H54 (cell line): ENCODE measurements at places on chromosomes 5 and 9.
A peak's percentile ranks its signal among the peaks of the same experiment; 100 is the strongest.

DNA sequence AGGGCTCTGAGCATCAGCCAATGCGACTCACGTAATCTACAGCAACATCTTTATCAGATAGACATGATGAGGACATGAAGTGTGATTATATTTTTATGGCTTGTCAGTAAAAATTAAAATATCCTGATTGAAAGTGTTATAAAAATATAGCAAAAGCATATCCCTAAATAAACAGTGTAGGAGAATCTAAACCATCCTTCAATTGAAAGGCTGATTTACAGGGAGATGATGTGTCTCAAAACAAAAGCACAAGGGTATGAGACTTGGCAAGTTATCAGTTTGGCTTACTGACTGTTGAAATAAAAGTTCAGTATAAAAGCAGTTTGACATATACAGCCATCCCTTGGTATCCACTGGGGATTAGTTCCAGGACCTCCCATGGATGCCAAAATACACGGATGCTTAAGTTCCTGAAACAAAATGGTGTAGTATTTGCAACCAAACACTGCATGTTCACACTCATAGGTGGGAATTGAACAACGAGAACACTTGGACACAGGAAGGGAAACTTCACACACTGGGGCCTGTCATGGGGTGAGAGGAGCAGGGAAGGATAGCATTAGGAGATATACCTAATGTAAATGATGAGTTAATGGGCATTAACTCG lies 149.9 kb upstream of the MAP1B start:
- DNase-seq, result no peak

GRCh38 chr5:125412561-125413495 lies 666.4 kb upstream of the ZNF608 start:
- peak; percentile 33 for DNase-seq

GRCh38 chr5:141618030-141618803 lies 583 bp downstream of the DIAPH1 start:
- DNase-seq, result peak; percentile 41

DNA sequence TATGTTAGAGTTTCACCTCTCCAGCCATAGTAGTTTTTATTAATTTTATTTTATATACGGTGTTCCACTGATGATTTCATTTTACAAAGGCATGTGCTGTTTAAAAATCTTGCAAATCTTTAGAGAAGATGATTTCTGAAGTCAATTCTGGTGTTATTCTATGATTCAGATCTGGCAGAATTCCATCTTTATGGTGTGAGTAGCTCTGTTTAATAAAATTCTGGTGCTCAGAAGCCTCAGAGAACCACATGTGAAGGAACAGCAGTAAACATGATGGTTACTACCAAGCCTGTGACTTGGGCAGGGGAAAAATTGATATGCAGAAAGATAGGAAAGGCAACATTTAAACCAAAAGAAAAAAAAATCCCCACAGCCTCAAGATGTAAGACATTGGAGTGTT lies 299.7 kb downstream of the NPR3 start:
- no peak for DNase-seq

DNA sequence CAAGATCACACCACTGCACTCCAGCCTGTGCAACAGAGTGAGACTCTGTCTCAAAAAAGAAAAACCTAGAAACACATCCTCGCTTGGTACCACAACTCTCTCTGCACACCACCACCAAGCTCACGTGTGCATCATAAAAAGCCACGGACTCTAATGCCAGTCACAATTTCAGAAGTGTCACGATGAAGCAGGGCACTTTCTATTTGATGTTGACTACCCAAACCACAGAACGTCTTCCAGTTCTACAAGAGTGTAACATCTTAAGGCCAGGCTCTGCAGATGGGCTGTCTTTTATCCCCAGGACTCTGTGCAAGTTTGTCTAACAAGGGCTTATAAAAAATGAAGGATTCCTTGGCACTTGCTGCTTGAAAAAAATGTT lies 22.9 kb downstream of the GFPT2 start:
- DNase-seq, result no peak

GRCh38 chr9:13992138-13993088 lies 321.5 kb downstream of the NFIB start:
- no peak for DNase-seq

DNA sequence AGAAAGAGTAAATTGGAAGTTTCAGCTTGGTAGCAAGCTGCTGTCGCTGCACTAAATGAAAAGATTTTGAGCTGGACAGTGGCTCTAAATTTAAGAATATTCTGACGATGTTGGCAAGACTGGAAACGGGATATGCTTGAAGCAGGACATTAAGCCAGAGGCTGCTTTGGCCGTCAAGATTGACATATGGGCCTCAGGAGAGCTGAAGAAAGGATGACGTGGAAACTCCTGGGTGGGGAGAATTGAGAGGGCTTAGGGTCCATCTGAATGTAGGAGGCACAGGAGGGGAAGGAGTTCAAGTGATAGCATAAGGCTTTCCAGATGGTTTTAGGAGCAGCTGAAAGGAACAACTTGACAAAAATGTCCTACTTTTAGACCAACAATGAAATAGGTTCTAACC lies 108.9 kb downstream of the PAPPA start:
- DNase-seq, result no peak

- DNase-seq, result no peak
Observed at GRCh38 chr5:35776757-35777156, 79.9 kb upstream of the IL7R start.

- DNase-seq, result no peak
Observed at GRCh38 chr9:30574355-30575151, 1809.9 kb upstream of the ACO1 start.

- no peak for DNase-seq
Observed at GRCh38 chr5:42495914-42496313, 72.7 kb downstream of the GHR start.

DNA sequence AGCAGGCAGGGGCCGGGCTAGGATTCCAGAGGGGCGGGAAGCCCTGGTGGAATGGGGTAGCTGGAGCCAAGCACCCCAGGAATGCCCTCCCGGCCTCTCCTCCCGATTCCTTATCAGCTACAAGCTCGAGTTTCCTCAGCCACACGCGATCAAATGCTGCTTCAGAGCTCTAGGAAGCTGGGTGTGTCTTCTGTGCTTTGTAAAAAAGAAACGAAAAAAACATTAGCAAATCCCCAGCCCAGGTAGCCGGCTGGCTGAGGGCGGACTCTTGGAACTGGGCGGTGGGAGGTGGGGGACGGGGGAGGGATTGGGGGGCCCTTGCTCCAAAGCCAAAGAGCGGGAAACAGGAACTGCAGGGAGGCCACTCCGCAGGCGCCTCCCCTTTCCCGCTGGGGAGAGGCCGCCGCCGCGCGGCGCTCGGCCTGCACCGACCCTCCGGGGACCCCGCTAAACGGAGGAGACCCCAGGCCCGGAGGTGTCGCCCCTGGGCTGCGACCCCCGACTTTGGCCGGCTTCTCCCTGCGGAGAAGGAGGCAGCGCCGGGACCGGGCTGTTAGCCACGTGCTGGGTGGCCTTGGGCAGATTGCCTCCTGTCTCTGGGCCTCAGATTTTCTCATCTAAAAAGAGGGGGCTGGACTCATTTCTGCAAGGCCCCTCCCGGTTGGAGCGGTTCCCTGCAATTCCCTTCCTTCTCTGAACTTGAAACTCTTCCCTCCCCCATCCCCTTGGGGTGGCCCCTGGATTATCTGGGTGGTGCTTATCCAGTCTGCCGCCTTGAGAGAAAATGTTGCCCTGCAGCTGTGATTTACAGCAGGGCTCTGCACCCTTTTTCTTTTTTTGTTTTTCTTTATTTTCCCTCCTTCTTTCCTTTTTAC lies 40.9 kb upstream of the FABP6 start:
- DNase-seq, result no peak

DNA sequence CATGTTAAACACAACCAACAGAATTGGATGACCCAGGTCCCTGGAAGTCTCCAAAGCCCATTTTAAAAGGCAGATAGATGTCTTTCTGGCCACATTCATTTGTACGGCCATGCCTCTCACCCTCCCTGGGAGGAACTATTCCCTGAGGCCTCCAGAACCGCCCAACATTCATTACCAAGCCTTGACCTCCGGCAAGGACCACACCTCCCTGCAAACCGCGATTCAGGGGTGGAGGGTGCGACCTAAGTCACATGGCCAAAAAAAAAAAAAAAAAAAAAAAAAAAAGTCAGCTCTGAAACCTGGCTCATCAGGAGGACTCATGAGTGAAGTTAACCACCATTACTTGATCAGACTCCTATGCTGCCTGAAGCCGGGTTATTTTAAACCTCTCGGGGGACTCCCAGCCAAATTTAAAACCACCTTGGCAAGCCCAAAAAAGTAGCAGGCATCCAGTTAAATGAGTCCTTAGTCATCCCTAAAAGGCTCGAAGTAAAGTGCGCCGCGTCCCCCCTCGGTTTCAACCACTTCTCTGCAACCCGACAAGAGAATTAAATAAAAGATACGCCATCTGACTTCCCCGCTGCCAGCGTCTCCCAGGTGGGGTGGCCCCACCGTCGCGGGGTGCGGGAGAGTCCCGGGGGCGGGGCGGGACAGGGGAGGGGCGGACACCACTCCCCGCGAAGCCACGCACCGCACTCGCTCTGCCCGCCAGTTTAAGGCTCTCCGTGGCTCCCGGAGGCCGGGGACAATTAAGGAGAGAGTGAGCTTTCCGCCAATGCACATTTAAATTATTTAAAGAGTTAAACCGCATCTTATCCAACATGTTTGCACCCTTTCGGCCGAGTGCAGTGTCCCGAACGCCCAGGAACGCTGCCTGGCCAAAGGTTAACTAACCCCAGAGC lies 2.3 kb downstream of the KLF9 start:
- DNase-seq, result peak; percentile 96

DNA sequence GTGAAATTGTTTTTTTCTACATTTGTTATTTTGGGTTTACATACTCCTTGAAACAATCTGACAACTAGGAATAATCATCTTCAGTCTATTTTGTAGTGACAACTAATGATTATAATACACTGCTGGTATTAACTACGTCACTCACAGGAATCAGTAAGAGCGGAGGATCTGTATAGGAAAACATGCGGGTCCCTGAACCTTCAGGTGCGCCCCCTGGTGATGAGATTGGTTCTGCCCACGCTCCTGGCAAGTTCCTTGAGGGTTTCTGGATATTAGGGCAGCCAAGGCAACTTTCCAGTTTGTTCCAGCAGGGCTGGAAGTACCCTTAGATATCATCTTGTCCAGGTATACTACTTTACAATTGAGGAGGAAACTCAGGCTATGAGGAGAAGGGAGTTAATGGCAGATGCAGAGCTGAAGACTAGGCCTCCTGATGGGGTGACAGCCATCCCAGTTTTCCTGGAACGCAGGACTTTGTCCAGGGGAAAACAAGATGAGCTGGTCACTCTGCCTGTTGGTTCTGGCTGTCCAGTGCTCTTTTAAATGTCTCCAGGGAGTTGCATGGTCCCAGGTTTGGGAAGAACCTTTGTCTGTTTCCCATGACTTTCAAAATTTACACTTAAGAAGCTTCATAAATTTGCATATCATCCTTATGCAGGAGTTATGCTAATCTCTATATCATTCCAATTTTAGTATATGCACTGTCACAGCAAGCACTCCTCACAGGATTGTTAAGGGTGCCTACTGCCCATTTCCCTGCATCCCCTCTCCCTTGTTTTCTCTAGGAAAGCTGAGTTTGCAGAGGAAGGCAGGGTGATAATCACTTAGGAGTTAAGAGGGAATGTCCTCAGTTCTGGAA lies 14.9 kb upstream of the WNT8A start:
- peak; percentile 60 for DNase-seq

- no peak for DNase-seq
Observed at GRCh38 chr9:74610523-74611061, 113.5 kb downstream of the RORB start.

DNA sequence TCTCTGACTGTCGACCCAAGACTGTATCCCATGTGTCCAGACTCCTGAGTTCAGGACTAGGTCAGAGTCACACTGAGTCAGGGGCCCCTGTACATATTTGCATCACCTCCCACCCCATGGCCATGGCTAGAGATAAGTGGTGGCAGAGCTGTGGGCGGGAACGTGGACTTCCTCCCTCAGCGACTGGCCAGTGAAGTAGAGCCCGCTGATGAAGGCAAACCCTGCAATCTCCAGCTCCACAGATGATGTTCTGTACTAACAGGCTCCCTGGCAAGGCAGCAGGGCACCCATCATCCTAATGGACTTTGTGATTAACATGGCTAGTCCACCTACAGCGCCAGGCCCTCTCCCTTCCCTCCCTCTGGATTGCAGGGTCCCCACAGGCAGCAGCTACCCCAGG lies 110.5 kb upstream of the LRRTM2 start:
- no peak for DNase-seq

DNA sequence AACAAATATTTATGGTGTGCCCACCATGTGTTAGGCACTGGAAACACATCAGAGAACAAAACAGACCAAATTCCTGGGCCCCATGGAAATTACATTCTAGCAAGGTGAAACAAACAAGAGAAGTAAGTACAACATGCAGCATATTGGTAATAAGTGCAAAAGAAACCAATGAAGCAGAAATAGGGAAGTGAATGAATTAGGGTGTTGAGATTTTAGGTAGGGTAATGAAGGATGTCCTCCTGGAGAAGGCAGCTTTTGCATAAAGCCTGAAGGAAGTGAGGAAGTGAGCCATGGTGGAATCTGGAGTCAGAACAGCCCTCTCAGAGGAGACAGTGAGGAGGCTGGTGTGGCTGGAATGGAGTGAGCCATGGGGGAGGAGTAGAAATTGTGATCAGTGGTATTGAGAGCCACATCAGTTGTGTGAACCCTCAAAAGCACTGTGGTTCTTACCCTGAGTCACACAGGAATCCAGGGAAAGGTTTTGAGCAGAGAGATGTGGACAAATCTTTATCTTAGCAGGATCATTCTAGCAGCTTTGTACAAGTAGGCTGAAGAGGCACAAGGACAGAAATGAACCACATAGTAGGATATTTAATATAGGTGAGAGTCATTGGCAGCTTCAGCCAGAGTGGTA lies 52.7 kb upstream of the ARL15 start:
- no peak for DNase-seq

GRCh38 chr9:4137234-4137633 lies 162.6 kb downstream of the GLIS3 start:
- peak; percentile 30 for DNase-seq

GRCh38 chr5:44987026-44987425 lies 178.3 kb downstream of the MRPS30 start:
- DNase-seq, result no peak

- DNase-seq, result no peak
Observed at GRCh38 chr5:57407391-57407790, 75.2 kb downstream of the ACTBL2 start.

DNA sequence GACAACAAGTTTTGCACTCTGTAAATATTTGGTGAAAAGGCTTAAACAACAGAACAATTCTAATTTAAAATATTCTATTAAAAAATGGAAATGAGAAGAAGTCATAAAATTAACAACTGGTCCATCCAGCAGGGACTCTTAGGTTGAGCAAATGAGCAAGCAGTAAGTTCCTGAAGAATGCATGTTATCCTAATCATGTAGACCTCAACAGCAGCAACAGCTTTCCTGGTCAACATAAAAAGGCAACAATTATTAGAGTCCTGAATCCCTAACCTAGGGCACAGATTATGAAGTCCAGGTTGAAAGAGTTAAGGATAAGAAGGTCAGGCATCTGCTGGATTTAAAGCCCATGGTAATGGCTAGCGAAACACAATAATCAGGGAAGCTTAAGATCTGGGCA lies 120.9 kb downstream of the SSBP2 start:
- no peak for DNase-seq
